ENCODE measurements at places on chromosomes 4 and X. TPM values are rescaled to one million over a fixed set of nuclear protein-coding genes. Genes with fewer than 3 reads are reported as not detected.

- no peak for ATAC-seq
Measured at GRCh38 chr4:118326585-118326984, 26.2 kb downstream of the PRSS12 start.

- ATAC-seq = no peak
Measured at GRCh38 chr4:1217366-1217765, 31.6 kb downstream of the CTBP1 start.

DNA sequence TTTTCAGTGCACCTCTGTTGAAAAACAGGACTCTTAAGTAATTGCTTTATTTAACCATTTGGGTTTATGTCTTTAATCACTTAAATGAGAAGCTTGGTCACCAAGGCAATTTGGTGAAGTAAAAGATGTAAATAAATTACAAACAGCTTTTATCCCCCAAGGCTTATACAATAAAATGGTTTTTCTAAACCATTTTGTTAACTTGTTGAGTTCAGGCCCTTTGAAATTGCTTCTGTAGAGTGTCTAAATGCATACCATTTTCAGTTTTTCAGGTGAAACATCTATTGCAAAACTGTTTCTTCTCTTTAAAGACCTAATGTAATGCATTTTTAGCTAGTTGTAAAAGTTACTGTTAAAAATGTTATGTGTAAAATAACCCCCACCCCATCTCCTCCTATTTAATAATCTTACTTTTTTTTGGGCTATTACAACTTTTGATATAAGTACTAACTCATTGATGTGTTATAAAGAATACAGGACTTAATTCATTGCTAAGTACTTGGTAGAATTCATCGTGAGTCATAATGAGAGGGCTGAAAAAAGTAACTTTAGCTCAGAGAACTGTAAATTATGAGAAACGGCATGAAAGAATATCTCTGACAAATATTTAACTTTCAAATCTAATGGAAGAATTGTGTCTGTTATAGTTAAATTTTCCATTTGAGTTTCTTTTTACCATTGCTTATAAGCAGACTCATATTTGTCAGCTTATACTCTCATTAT lies 4.5 kb downstream of the RAPGEF2 start:
- ATAC-seq = no peak

DNA sequence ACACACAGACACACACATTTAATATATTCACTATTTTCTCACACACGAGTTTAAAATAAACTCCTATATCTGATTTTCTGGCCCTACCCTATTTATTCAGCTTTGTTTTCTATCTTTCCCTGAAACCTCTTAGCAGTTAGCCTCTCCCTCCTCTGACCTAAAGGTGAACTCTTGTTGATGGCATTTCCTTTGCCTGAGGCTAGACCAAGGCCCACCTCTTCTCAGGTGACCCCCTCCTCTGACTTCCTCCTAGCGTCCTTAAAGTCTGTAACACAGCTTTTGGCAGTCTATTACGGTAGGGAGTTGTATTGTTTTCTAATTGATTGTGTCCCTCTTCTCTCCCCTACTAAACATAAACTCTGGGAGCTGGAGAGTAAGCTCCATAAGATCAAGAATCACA lies 1.7 kb upstream of the SRPX2 start:
- no peak for ATAC-seq

- no peak for ATAC-seq
Measured at GRCh38 chr4:83658806-83659205, 122.9 kb downstream of the GPAT3 start.

- no peak for ATAC-seq
Measured at GRCh38 chr4:122221322-122221721, 69.2 kb downstream of the BLTP1 start.

GRCh38 chr4:20356565-20356964 lies 104.9 kb downstream of the SLIT2 start:
- ATAC-seq = peak; percentile 90

DNA sequence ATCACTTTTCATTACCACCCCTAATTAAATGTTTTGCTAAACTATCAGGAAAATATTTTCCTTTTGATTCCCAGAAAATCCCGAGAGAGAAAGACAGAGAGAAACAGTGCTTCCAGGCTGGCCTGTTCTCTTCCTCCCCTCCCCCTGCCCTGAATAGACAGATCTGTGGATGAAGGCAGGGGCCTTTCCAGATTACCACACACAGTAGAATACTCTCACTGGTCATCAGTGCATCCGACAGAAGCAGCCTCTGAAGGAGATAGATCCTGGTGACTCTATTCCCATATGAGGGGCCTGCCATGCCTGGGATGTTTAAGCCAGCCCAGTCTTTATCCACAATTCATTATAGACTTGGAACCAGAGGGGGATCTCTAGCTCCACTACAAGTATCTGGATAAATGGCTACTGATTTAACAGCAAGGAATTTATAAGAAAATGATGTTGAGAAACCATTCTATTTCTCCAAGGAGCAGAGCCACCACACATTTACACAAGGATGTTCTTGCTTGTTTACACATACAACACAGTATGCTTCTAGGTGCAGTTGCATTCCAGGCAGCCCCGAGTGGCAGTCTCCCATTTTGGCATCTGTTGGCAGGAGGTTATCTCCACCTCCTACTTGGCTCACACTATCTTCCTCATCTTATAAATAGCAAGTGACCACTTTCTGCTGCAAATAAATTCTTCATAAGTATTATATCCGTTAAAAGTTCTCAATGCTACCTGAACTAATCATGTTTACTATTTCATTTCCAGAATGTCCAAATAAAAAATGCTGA lies 115.8 kb downstream of the HS6ST2 start:
- ATAC-seq = peak; percentile 32

- ATAC-seq = no peak
Measured at GRCh38 chrX:126338916-126339315, 172.8 kb upstream of the DCAF12L2 start.

- no peak for ATAC-seq
Measured at GRCh38 chr4:158410272-158410671, 111.4 kb upstream of the RXFP1 start.

DNA sequence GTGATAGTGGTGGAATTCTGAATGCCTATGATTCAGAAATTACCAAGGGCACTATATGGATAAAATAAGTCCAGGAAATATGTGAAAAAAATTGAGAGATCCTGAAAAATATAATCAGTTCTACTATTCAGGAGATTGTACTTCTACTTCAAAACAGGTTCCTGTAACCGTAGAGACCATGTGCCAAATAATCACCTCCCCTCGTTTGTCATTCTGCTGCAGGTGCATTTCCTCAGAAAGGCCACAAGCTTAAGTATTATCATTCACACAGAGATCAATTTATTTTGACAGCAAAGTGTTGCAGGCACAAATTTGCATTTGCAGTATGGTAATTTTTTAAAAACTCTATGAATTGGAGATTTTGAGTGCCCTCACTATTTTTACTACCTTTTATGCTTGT lies 1000.0 kb downstream of the CCSER1 start:
- peak; percentile 62 for ATAC-seq

Gene ATOH1
- not detected for total RNA-seq

Gene SUPT20HL2
- total RNA-seq = not detected

Gene RHOXF2
- total RNA-seq = 0.18 TPM

Gene ASMT
- not detected for total RNA-seq

Gene CXCL5
- 0.21 TPM for total RNA-seq

Gene PCDH19
- total RNA-seq = 11.2 TPM

Gene RAB9B
- 9.1 TPM for total RNA-seq

Measured in motor neuron (in vitro differentiated cells).